GM18507 (cell line): ENCODE measurements at places on chromosomes 12 and 14.

GRCh38 chr14:49017447-49017846 lies 568.7 kb downstream of the RPS29 start:
- no peak for DNase-seq

DNA sequence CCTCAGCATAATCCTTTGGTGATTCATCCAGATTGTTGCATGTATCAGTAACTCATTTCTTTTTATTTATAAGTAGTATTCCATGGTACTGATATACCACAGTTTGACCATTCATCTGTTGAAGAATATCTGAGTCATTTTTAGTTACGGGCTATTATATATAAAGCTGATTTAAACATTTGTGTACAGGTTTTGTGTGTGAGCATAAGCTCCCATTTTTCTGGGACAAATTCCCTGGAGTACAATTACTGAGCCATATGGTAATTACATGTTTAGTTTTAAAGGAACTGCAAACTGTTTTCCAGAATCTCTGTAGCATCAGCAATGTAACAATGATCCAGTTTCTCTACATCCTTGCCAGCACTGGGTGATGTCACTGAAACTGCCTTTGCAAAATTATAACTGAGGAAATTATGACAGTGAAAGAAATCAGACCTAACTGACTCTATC lies 236.2 kb upstream of the KRR1 start:
- no peak for DNase-seq

GRCh38 chr14:88196925-88197324 lies 126.1 kb downstream of the KCNK10 start:
- DNase-seq, result no peak

GRCh38 chr12:50013361-50014147 lies 11.7 kb downstream of the RACGAP1 start:
- no peak for DNase-seq

DNA sequence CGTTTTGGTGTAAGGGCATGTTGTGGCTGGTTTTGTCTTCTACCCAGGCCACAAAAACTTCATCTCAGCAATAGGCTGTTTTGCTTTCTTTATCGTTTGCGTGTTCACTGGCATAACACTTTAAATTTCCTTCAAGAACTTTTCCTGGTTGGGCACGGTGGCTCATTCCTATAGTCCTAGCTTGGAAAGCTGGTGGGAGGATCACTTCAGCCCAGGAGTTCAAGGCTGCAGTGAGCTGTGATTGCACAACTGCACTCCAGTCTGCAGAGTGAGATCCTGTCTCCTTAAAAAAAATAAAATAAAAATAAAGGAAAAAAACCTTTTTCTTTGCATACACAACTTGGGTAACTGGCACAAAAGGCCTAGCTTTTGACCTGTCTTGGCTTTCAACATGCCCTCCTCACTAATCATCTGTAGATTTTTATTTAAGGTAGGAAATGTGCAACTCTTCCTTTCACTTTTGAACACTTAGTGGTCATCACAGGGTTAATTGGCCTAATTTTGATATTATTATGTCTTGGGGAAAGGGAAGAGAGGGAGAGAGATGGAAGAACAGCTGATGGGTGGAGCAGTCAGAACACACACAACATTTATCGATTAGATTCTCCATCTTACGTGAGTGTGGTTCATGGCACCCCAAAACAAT lies 78.9 kb upstream of the PSMA6 start:
- DNase-seq, result no peak

DNA sequence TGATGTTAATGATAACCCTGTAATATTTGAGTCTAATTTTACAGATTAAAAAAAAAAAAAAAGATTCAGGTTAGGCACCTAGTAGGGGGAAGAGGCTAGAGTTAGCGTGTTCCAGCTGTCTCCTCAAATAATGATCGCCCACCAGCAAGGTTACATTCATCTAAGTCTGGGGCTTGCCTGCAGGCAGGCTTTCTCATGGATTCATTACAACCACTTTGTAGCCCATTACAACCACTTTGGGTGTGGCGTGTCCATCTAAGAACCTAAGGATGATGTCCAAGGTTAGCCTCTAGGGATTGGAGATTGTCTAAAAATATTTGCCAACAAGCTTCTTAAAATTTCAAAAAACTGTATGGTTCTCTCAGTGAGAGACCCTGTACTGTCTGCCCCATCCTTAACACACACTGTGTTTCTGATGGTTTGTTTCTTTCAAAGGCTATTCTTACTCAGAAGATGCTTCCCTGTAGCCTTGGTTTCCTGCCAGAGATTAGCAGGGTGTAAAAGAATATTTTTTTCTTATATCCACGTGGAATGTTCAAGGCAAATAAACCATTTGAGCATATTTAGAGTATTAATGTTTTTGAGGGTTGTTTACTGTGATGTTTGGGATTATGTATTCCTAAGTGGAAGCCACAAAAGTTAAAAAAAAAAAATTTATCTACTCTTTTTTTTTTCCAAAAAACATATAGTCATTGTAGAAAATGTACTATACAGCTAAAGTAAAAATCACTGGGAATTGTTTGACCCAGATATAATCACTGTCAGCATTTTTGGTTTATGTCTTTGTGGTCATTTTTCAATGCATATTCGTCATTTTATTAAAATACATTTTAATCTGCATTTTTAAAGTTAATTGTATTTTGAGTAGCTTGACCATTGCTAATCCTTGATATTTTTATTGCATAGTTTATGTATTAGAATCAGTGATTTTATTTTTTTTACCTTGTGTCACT lies 1.7 kb downstream of the DYNC1H1 start:
- no peak for DNase-seq

- no peak for DNase-seq
Measured at GRCh38 chr12:62724285-62724684, 210.7 kb downstream of the PPM1H start.

DNA sequence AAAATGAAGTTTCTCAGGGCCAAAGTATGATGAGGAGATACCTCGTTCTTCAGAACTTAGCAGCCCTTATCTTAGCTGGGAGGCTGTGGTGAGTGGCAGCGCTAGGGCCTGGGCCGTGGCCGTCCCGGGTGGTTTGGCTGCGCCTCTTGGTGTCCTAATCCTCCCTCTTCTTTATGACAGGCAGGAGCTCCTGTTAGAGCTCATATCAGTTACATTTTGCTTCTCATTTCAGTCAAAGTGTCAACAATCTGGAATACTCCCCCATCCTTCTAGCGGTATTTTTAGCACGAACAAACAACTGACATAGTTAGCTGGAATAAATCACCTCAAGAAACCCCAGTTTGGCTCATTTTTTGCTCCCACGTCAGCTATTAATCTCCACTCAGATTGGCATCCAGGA lies 188.8 kb downstream of the TTC7B start:
- DNase-seq, result no peak

- no peak for DNase-seq
Measured at GRCh38 chr14:65414961-65415589, 2.5 kb downstream of the FUT8 start.

- no peak for DNase-seq
Measured at GRCh38 chr14:32457213-32457920, 128.3 kb downstream of the AKAP6 start.

GRCh38 chr12:127239781-127240180 lies 1027.2 kb upstream of the TMEM132C start:
- no peak for DNase-seq

DNA sequence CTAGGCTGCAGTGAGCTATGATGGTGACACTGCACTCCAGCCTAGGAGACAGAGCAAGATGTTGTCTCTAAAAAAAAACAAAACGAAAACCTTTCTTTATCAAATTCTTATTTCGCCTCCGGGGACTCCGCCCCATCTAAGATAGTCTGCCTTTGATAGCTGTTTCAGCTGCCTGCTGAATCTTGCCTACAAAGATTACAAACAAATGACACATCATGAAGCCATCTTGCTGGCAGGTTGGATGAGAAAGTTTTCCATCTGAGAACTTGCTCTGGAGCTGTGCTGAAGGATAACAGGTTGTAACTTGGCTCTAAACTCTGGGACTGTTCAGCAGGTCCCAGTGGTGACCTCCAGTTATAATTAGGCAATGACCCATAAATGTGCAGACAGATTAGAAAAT lies 41.8 kb upstream of the AEBP2 start:
- DNase-seq, result no peak

DNA sequence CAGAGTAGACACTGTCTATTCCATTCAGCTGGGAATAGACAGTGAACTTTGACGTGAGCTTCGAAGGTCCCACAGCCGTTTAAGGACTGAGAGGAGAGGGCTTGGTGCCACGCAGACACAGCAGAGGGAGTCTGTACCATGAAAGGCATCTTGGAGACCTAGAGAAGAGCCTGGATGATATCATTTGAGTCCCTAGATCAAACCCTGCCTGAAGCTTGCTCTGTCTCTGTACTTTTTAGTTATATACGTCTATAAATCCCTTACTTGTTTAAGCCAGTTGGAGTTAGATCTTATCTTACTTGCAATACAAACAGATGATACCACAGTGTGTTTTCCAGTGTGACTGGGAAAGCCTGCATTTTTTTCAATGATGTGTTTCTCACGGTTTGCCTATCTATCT lies 128.9 kb upstream of the RTL1 start:
- no peak for DNase-seq

DNA sequence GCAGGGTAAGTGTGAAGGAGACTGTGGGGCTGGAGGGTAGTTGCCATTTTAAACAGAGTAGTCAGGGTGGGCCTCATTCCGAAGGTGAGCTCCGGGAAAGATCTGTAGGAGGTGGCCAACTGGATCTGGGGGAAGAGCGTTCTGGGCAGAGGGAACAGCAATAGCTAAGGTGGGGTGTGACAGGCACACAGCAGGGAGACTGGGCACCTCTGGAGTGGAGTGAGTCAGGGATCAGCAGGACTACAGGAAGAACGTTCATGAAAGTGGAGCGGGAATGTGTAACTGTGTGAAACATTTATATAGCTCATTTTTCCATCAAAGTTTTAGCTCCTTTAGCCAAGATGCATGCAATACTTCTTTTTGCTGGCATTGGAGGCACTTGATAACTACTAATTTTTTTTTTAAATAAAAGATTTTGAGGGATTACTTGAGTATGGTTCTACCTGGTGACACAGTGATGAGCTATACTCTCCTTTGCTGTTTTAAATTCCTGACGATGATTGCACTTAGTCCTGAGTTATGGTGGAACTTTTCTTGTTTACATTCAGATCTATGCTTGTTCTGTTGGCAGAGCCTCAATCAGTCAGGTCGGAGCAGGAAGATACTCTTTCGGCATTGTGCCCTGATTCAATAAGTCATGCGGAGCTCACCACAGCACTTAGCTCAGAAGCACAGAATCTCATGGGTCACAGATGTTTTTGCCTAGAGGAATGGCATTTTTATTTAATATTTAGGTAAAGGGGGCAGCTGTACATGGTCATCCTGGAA lies 106.4 kb downstream of the WIF1 start:
- no peak for DNase-seq

GRCh38 chr14:46819117-46819516 lies 167.5 kb upstream of the RPL10L start:
- DNase-seq, result no peak

GRCh38 chr12:45601888-45602287 lies 127.6 kb upstream of the ARID2 start:
- no peak for DNase-seq
